ENCODE measurements at places on chromosomes 16 and 17.

DNA sequence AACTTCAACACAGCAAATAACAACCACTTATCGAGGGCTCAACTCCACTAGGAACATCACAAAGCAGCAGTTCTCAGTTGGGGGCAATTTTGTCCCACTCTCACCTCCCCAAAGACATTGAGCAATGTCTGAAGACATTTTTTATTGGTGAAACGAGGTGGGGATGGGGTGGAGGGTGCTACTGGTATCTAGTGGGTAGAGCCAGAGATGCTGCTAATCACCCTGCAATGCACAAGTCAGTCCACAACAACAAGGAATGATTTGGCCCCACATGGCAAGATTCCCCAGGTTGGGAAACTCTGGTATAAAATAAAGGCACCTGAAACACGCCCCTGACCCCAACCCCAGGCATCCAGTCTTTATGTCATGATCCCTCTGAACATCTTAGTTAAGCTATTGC, 33.3 kb downstream of the TLE7 start:
- no peak for DNase-seq

GRCh38 chr17:52606590-52606989, 448.1 kb upstream of the CA10 start:
- DNase-seq: no peak

DNA sequence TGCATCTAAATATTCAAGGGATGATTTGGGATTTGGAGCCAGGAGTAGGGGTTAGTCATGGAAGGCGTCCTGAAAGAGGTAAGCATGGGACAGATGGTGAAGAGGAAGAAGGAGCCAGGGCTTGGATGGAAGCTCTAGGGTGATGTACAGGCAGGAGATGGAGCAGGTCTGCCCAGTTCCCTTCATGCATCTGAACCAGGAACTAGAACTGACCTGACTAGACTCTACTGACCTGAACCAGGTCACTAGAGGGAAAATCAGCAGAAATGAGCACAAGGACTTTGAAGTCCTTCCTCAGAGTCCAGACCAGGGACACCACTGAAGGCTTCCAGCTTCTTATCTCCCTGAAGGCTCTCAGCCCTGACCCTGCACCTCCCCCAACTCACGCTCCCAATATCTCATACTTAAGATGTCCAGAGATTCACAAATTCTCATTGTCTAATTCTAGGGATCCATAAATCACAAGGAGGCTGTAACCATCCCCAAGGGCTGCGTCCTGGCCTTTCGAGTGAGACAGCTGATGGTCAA, 8.3 kb downstream of the GSDMA start:
- no peak for DNase-seq

DNA sequence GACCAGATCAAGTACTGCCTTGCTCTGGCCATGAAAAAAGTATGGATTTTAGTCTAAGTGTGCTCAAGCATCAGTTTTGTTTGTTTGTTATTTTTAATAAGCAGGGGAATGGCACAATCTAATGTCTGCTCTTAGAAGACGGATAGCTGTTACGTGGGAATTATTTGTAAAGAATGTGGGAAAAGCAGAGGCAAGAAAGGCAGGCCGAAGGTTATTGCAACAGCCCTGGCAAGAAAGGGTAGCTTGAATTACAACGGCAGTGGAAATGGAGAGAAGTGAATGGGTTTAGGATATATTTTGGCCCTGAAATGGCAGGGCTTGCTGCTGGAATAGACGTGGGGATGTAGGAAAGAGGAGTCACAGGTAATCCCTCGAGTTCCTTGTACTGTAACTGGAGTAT, 987 bp upstream of the HASPIN start:
- no peak for DNase-seq

DNA sequence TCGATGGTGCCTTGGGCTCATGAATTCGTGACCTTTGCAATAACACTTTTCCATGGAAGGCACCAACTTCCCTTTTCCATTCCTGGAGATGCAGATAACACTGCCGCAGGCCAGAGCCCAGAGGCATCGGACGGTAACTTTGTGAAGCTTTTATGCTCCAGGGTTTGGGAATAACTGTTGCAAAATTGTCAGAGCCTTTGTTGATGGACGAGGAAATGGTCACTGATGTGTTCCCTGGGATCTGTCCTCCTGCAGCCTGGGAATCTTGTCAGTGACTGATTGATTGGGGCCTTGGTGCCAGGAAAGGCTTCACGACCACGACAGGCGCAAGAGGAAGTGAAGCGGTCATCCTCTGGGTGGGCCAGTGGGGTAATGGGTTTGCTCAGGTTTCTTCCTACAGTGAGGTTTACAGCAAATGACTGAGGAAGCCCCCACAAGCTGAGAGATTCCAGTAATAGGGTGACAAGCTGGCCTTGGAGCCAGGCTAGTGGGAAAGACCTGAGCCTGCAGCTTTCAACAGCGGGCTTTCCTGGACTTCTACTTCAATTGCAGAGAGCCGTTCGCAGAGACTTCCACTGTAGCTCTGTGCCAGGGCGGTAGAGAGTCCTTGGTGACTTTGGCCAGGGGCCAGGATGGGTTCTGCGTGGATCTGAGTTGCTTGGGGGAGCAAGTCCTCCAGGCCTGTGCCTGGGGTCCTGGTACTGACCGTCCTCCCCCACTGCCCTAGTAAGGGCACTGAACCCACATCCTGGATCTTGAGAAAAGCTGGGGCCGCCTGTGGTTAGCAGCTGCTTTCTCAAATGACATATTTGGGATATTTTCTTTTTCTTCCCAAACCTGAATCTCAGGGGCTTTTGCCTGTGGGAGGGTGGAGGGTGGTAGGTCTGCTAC, 37.6 kb downstream of the PGS1 start:
- DNase-seq: no peak

- no peak for DNase-seq
Observed at GRCh38 chr17:65537845-65538674, 23.4 kb downstream of the AXIN2 start.

- DNase-seq: no peak
Observed at GRCh38 chr17:4540224-4540651, 14.9 kb downstream of the MYBBP1A start.

DNA sequence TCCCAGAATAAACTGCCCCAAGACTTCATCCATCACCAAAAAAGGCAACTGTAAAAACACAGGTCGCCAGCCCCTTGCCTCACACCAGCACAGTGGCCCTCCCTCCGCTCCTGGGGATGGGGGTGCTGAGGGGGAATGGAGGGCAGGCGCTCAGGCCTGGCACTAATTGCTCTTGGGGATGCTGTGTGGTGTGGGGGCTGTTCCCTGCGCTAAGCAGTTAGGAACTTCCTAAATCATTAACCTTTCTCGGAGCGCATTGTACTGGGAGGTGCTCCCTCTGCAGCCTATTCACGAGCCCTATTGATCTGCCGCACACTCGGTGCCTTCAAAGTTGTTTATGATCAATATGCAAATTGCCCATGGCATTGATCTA, 199.9 kb downstream of the ZFHX3 start:
- DNase-seq: no peak

- DNase-seq: no peak
Observed at GRCh38 chr17:75319904-75320691, 30.9 kb upstream of the SLC25A19 start.

DNA sequence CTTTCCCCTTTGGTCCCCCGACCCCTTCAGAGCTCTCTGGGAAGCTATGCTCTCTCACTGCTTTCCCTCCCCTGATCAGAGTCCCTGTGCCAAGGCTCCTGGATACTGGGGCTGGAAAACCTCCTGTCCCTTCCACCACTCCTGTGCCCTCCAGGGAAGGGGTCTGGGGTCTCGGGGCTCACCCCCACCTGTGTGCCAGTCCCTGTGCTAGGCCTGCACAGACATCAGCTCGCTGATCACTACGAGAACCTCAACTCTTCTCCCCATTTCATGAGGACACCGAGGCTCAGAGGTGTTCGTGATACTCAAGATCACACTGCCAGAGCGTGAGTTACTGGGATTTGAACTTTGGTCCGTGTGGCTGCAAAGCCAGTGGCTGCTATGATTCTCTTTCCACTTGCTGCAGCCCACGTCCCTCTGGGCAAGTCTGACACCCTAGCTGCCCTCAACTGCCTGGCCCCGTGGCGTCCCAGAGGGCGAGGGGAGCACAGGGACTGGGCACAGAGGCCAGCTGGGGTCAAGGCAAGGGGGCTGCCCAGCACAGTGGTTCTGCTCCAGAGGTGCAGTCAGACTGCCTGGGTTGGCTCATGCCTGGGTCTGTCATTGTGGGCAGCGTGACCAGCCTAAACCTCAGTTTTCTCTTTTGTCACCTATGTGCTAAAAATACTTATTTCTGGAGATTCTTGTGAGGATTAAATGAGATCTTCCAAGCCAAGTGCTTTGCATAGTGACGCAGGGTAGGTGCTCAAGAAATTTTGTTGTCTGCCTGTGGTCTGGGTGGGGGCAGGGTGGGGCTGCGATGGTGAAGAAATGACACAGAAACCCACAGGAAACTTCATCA, 43.8 kb upstream of the TOB1 start:
- DNase-seq: no peak

DNA sequence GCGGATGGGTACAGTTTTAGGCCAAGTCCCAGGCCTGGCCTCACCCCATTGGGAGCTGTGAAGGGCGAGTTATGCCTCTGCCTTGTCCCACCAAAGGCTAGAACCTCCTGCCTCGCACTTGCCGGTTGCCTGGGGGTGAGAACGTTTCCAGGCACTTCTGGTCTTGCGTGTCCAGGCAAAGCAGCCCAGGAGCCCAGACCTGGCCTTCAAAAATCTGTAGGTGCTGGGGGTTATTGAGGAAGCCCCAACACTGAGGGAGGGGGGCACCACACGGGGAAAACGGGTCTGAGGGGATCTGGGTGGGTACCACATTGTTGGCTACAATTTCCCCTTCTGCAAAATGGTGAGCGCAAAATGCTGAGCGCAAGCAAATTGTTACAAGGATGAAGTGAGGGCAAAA, 12.2 kb upstream of the ATP2C2 start:
- DNase-seq: no peak

DNA sequence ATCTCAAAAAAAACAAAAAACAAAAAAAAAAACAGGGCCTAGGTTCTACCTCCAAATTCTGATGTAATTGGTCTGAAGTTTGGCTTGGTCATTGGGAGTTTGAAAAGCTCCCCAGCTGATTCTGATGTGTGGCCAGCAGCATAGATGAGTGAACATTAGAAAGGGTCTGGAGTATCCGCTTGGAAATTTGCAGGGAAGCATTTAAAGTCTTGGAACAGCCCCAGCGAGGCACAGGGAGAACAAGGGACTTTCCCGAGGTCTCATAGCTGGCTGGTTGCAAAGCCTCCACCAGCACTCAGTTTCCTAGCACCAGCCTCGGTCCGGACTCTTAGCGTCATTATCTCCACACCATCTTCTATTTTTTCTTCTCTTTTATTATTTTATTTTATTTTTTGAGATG, 70.8 kb downstream of the RAB11FIP4 start:
- no peak for DNase-seq

- DNase-seq: no peak
Observed at GRCh38 chr16:50683689-50684374, 2.7 kb upstream of the SNX20 start.

All from NCI-H187 (cell line).